Activated B cell treated with CpG ODN at 0.5 μM for 24 hours (primary cell): ENCODE measurements at places on chromosomes 2 and 18.

DNA sequence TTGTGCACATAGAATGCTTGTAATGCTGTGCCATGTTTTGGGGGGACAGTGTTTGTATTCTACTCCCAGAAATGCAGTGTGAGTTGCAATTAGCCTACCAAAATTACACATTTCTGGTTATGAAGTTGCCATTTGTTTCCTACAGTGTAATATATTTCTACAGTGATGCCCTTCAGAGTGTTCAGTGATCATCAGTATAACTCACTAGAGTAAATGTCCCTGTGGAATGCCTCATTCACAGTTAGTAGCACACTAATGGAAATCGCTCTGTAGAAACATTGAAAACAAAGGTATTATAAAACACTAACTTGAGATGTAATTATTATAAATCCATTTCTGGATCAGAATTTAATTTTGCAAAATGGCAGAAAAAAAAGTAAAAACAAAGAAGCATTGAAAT is 498.7 kb downstream of the PTPRM start:
- DNase-seq: no peak

- DNase-seq: no peak
Observed at GRCh38 chr2:40431600-40431955, 20.3 kb downstream of the SLC8A1 start.

- no peak for DNase-seq
Observed at GRCh38 chr18:35127201-35127600, 86.0 kb downstream of the MAPRE2 start.

DNA sequence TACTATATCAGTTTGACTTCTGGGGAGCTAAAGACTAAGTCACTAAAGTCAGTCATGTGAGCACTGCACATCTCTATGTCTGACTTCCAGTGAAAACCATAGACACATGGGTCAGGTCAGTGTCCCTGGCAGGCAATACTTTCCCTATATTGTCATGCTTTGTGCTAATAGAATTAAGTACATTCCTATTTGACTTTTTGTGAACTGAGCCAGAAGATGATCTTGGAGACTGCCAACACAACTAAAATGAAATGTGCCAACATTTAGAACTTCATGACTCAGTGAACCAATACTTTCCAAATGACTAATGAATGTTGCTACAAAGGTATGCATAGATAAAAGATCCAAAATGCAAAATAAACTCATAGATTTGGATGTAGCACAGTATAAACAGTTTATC is 820.8 kb upstream of the FAM98A start:
- no peak for DNase-seq

DNA sequence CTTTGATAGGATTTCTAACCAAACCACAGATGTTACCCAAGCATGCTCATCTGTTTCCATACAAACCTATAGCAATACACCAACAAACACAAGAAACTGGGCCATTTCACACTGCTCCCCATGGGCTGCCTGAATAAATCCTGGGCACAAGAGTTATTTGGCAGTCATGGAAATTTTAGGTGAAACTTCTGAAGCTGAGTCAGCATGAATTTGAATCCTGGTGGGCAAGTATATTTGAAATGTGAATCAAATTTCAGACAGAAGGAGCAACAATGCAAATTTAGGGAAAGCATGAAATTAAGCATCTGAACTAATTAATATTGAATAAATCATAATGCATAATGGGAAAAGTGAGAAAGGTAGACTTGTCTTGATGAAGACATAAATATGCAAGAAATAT is 15.9 kb upstream of the TRIM43 start:
- no peak for DNase-seq

DNA sequence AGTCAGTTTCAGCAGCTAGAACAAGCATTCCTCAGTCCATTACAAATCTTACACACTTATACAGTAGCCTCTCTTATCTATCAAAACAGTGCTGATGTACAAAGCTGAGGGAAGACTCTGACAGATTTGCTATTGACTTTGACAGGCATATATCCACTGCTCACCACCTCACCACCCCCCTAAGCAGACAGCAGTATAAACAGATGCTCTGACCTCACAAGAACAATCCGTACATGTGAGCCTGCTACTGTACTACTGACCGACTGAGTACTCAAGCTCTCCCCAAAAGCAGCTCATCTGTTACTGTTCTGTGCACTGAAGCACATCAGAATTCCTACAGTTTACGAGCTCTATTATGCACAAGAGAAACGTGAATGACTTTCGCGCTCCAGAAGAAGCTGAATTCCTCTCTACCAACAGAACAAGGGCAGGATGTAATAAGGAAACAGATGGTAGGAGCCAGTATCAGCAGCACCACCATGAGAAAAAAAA is 95.6 kb upstream of the PDE1A start:
- DNase-seq: no peak

GRCh38 chr2:6526093-6526824 is 339.4 kb downstream of the CMPK2 start:
- DNase-seq: no peak

DNA sequence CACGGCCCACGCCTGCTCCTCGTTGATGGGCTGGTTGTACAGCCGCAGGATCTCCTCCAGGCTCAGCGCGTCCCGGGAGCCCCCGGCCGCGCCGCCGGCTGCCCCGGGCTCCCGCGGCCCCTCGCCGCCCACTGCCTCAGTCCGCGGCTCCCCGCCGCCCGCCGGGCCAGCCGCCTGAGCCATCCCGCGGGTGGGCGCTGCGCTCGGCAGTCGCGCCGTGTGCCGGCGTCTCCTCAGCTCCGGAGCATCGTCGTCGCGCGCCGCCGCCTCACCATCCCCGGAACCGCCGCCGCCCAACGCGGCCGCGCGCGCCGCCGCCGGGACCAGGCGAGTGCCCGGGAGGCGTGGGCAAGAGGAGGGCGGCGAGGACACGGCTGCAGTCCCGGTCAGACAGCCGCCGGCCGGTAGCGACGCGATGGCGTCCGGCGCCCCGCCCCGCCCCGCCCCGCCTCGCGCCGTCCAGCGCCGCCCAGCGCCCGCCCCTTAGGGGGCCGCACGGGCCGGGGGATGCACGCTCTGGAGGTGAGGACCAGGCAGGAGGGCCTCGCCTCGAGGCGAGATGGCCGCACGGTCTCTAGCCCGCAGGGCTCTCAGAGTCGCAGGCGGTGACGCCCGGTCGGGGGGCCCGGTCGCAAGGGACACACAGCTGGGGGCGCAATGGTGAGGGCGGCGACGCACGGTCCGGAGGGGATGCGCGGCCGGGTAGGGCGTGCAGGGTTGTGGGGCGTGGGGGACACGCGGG is at the start of gene SPIRE1:
SPIRE1 (minus strand) TSS at position 424 of the 742 bp plus-strand sequence; CDS start at position 183, 241 bp downstream.
- DNase-seq: peak; percentile 52

- DNase-seq: peak; percentile 57
Observed at GRCh38 chr2:60515721-60516226, 37.7 kb downstream of the BCL11A start.

DNA sequence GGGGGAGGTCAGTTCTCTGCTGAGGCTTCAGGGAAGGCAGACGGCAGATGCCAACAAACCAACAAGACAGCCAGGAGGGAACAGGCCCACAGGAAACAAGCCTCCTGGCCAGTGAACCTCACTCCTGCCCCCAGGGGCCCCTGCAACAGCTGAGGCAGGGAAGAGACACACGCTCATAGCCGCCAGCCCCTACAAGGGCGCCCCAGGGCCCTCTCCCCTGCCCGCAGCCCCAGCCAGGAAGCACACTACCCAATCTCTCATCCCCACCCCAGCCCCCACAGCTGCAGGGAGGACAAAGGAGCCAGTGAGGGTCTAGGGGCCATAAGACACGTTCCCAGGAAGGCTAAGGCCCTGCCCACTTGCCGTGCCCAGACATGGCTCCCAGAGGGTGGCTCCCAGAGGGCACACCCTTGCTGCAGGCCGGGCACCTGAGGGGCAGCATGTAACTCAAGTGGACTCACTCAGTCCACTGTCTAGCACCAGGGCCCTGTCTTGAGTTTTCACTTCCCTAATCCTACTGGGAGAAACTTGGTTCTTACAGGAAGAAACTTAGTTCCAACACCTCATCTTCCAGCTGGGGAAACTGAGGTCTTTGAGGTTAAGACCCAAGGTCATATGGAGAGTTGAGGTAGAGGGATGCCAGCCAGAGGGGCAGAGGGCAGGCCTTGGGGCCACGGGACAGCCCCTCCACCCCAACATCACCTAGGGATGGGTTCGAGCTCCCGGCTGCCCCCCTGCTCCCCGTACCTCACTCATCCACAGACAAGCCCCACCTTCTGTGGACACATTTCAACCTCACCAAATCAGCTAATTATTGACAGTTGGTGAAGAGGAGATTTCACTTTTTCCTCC is 37.3 kb downstream of the EMX1 start:
- no peak for DNase-seq

DNA sequence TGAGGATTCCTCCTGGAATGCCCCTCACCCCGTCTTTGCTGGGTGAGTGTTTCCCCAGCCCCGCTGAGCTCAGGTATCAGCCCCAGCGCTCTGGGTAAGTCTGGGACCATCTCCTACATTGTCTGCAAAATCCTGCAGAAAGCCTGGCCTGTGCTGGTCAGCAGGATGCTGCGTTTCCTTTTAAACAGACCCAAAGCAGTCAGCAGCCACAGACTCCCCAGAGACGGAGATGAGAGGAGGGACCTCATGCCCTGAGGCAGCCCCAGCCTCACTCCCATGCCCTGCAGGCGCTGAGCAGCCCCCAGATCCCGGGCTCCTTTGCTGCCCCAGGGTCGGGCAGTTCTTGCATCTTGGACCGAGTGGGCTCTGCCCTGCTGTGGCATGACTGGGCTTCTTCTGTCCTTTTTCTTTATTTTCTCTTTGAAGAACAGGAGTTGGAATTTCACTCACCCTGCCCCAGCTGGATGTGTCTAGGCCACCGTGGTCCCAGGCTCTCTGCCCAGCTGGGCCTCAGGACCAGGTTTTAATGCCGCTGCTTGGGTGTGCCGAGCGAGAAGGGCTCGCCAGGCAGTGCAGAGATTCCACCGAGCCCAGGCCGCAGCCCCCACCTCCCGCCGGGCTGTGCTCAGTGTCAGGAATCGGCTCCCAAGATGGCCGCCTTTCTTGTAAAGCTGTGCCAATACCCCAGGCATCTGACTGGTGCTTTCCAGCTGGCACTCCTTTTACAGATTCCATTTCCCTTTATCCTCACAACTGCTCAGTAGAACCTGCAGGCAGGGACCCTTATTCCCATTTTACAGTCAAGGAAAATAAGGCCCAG is 43.6 kb downstream of the ODC1 start:
- no peak for DNase-seq

DNA sequence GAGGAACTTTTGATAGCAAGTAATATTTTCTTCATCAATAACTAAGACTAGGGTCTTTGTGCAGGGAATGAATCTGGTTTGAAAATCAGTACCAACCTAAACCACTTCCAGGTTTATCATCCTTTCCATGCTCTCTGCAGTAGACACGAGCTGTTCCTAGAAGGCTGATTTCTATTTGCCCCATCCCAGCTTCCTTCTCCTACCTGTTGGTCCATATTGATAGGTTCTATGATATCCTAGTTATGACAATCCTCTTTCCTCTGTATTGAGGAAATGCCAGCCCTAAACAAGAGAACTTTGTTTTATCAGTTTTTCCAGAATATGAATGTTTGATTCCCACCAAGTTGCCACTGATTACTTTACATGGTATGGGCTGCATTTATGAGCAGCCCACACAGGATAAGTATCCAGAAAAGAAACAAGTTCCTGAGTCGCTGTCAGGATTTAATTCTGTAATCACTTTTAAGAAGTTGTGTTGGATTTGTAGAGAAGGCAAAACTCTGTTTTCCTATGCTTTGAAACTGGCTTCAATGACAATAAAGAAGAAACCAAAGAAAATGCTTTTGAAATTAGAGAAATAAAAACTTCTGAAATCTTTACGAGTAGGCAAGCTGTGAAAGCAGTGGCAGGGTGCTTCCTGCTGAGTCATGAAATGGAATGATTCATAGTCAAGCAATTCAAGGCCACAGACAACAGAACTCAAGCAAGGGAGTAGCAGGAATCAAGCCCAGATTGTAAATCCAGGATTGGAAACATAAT is 37.3 kb upstream of the TANK start:
- DNase-seq: no peak

GRCh38 chr18:34659579-34660517 is 50.2 kb upstream of the DTNA start:
- no peak for DNase-seq

- DNase-seq: no peak
Observed at GRCh38 chr2:170869461-170869860, 52.8 kb downstream of the GAD1 start.

DNA sequence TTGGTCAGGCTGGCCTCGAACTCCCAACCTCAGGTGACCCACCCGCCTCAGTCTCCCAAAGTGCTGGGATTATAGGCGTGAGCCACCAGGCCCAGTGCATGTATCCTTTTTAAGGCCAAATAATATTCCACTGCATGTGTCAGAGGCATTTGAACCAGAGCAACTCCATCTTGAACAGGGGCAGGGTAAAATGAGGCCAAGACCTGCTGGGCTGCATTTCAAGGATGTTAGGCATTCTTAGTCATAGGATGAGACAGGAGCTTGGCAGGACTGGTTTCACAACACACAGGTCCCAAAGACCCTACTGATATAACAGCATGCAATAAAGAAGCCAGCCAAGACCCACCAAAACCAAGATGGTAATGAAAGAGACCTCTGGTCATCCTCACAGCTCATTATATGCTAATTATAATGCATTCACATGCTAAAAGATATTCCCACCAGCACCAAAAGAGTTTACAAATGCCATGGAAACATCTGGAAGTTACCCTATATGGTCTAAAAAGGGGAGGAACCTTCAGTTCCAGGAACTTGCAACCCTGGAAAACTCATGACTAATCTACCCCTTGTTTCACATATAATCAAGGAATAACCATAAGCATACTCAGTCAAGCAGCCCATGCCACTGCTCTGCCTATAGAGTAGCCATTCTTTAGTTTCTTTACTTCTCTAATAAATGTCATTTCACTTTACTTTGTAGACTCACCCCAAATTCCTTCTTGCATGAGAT is 204.6 kb downstream of the RAB3GAP1 start:
- DNase-seq: no peak

DNA sequence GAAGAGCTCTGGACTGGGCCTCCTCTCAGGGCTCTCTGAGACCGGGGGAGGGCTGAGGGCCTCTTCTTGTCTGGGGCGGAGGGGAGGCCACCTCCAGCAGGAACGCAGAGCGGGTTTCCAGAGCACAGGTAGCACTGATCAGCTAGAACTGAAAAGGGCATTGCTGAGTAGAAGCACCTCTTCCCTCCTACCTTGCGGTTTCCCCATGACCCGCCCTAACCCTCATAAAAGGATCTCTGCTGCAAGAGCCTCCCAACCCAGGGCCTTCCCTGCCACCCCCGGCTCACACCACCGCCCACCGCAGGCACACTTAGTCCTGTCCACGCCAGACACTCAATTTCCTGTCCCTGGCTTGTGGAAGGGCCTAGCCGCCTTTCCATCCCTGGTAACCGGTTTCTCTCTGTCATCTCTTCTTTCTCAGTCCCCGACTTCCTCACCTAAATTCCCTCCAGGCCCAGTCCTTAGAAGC is 966 bp downstream of the ADCY3 start:
- DNase-seq: no peak

- no peak for DNase-seq
Observed at GRCh38 chr2:28394997-28395333, 2.3 kb downstream of the FOSL2 start.

GRCh38 chr2:140348826-140349225 is 1568.6 kb upstream of the NXPH2 start:
- no peak for DNase-seq
